ENCODE measurements at places on chromosomes 1 and 21.

GRCh38 chr1:69540052-69540451, 27.7 kb upstream of the LRRC7 start:
- DNase-seq, result no peak

DNA sequence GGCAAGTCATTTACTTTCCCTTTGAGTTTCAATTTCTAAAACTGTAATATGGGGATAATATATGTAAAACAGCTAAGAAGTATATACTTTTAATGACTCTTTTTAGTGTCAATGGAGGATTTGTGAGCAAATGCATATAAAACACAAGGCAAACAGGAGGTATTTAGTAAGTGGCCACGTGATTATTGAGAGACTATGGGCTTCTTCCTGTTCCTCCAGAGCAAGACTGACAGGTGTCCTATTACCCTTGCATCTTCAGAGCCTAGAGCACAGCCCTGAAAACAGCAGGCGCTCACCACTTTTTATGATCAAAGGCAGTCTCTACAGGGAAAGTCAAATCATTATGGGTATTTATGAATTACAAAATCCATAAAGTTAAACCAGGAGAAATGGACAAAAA, 941 bp upstream of the ROR1 start:
- DNase-seq, result no peak

GRCh38 chr1:16315437-16315836, 36.8 kb downstream of the FBXO42 start:
- no peak for DNase-seq

DNA sequence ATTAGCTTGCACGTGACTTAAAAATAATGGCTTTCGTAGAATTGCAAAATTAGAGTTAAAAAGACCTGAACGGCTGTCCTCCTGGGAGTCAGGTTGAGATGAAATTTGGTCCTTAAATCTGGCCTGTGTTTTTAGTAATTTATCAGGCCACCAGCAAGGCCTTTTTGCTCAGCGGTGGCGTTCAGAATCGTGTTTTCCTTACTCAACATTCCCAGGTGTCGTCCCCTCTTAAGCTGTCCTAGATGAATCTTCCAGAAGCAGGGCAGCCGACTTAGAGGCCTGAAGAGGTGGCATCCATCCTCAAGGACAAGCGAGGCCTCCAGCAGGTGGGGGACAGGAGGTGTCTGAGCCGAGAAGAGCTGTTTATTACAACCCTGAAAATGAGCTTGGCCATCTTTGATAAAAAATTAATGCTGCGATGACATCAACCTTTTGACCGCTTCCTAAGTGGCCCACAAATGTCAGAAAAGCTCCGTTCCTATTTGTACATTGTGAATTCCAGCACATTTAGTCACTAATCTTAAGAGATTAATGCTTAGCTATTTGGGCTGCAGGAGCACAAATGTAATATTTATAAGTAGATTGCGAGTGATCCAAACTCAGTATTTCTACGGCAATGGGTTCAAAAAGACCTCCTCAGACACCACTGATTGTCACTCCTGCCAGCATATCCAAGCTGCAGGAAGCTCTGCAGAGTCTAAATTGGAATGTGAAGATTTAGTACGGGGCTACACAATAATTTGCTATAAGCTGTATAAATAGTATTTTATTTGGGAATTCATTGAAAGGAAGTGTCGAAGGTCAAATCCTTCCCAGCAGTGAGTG, 344.1 kb upstream of the VAMP3 start:
- DNase-seq, result no peak

DNA sequence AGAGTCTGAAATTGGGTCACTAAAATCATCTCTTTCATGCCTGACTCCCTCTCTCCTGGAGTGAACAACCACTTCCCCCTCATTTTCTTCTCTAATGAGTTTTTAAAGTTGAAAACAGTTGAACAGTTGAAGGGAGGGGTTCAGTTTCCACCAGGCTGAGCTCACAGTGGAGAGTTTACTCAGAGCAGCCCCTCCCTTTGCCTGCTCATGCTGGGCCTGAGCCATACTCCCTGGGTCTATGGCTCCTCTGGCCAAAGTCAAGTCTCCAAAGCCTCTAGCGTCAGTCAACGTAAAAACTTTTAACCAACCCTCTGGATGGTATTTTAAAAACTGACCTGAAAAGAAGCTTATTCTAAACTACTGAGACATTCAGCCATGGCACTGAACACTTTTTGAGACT, 100.8 kb upstream of the RNPC3 start:
- no peak for DNase-seq

- peak; percentile 65 for DNase-seq
Measured at GRCh38 chr1:94061513-94062443, 59.2 kb downstream of the ABCA4 start.

DNA sequence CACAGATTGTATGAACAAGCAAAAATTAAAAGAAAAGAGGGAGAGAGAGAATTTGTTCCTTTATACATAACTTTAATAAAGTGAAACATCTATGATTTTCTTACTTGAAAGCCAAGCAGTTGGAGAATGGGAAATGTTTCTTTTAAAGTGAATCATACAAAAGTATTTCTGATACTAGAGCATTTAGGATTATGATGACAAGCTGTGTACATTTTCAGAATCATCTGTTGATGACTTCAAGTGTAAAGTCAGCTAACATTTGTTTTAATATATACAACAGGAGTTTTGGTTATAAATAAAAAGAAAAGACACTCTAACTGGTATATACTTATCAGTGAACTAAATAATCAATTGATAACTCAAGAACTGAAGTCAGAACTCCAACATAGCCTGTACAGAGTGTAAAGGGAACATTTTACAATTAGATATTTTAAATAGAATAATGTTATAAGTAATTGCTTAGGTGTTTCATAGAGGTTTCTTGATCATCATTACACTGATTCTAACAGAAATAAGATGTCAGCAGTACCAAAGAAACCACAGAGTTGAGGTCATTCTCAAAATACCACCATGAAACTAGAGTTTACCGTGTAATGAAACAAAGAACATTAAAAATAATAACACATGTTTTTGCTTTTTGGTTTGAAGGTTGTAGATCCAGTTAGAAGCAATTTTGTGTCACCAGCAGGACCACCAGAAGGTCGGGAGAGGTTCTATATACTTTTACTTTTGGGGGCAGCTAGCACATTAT, 103.4 kb downstream of the COL24A1 start:
- no peak for DNase-seq

- no peak for DNase-seq
Measured at GRCh38 chr1:241503444-241503843, 16.1 kb downstream of the FH start.

DNA sequence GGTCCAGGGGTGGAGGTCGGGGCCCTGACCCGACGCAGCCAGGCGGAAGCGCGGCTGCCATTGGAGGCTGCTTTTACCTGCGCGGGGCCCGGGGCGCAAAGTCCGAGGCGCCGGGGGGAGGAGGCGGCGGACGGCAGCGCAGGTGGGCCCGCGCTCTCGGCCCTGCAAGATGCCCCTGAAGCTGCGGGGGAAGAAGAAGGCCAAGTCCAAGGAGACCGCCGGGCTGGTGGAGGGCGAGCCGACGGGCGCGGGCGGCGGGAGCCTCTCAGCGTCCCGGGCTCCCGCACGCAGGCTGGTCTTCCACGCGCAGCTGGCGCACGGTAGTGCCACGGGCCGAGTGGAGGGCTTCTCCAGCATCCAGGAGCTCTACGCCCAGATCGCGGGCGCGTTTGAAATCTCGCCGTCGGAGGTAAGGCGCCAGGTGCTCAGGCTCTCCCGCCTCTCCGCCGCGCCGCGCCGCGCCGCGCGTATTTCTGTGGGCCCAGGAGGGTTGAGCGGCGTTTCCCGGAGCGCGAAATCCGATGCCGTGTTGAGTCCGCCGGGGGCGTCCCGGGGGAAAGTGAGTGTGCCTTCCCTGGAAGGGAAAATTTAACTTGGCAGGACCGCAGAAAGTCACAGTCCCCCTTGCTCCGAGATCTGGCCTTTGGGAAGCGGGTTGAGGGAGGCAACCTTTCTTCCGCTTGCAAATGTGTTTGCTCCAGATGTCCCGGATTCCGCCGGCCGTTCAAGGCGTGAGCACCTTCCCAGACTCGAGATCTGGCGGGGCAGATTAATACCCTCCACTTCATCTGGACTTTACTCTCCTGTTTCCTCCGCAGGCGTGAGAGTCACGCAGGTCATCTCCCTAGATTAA, at the start of gene GIPC2:
Gene GIPC2 (plus strand): TSS at position 41 of the 853 bp plus-strand sequence. CDS start 129 bp downstream, at position 170.
- DNase-seq, result peak; percentile 25

DNA sequence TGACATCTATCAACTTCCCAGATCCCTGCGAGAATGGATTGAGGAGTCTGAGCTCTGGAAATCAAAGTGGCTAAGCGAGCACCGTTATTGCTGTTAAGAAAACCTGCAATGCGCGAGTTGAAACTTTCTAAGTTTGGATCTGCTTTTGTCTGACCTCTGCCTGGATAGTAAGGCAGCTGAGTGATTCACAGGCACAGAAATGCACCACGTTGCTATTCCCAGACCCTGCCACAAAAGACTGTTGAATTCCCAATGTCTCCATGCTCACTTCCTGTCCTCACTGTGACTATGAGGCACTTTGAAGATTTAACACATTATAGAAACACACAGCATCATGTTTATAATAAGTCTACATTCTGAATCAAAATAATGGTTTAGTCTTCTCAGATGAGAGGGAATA, 27.1 kb upstream of the CNIH3 start:
- DNase-seq, result no peak

- no peak for DNase-seq
Measured at GRCh38 chr1:9243066-9243739, 8.6 kb downstream of the H6PD start.

GRCh38 chr1:178092878-178093493, 918 bp upstream of the RASAL2 start:
- DNase-seq, result peak; percentile 22

- no peak for DNase-seq
Measured at GRCh38 chr1:80468356-80468755, 1332.4 kb upstream of the ADGRL2 start.

- no peak for DNase-seq
Measured at GRCh38 chr1:83006271-83006670, 992.7 kb downstream of the TTLL7 start.

DNA sequence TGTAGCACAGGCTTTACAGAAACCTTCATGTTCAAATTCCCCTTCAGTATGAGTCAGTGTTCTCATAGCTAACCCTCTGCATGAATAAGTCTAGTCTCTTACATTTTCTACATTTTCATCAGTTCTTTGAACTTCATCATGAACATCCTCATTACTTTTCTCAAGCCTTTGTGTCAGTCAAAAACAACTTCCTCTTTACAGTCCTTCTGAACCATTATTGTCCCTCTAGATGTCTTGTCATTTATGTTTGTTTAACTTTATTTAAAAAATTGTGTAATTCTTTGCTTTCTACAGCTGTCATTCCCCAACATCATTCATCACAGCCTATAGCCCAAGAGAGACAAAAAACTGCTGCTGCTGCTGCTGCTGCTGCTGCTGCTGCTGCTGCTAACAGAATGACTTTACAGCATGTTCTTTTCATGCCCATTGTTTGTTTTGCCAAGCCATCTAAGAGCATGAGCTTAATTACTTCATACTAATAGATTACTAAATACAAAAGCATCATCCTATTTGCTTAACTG, 133.1 kb downstream of the LRRC40 start:
- no peak for DNase-seq

GRCh38 chr1:97849345-97850340, 71.2 kb downstream of the DPYD start:
- no peak for DNase-seq

GRCh38 chr1:35505911-35506798, 51.0 kb downstream of the KIAA0319L start:
- DNase-seq, result peak; percentile 29

DNA sequence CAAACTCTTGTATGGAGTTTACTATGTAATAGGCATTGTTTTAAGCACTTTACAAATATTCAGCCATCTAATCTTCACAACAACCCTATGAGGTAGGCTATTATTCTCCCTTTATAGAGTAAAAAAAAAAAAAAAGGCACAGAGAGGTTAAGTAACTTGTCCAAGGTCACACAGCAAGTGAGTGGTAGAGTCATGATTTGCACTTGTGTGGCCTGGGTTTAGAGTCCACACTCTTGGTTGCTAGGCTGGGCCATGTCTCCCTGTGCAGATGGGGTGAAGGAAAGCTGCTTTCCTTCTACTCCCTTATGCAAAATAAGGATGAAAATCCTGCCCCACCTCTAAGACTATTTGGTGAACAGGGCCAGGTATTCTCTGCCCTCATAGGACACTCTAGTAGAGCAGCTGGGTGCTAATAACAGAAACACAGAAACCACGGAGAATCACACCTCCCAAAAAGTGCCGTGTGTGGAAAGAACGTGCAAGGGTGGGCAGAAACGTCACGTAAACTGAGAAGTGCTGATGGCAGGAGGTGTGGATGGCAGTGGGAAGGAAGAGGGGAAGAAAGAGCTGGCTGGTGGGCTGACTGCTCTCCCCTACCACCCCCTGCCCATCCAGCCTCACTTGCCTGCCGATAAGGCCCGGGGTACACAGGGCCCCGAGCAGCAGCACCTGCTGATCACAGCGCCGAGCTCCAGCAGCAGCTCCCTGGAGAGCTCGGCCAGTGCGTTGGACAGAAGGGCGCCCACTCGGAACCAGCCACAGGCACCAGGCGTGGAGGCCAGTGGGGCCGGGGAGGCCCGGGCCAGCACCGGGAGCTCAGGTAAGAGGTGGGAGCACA, 28.3 kb upstream of the VPS13D start:
- no peak for DNase-seq

GRCh38 chr1:158506369-158506987, 34.5 kb downstream of the OR10R2 start:
- DNase-seq, result no peak

GRCh38 chr1:112393631-112393974, 2.4 kb upstream of the CTTNBP2NL start:
- DNase-seq, result peak; percentile 31

- DNase-seq, result no peak
Measured at GRCh38 chr1:18580691-18581419, 49.8 kb upstream of the PAX7 start.

GRCh38 chr1:186479162-186479561, 18.2 kb upstream of the PDC start:
- no peak for DNase-seq

DNA sequence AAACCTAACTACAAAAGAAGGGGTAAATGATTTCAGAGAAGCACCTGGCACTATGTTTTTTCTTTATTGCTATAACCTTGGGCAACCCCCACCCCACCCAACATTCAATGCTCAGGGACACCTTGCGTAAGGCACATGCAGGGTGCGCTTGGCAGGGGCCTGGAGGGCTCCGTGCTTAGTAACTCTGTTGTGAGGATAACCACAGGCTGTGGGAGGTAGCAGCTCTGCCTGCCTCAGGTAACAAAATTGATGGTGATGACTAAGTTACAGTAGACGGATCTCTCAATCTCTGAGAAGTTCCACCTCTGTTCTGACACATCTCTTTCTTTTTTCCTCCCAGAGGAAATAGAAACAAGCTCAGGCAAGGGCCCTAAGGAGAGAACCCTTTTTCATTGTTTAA, 8.7 kb upstream of the CCN1 start:
- no peak for DNase-seq

- DNase-seq, result no peak
Measured at GRCh38 chr1:193681422-193681821, 495.0 kb upstream of the B3GALT2 start.

DNA sequence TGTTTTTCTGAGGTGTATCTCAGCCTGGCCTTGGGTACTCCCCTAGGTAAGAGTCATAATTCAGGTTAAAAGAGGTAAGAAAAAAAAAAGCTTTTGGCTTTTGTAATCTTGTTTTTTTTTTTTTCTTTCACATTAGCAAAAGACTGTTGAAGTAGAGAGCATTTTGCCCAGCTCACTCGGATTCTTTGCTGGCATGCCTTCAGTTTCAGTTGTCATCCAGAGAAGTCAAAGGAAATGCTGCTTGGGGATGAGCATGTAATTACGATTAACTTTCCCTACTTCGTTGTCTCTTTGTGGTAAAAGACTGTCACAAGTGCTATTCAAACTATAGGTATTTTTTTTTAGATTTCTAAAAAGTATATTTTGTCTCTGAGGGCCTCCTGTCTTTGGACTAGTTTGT, 6.3 kb downstream of the BACH1 start:
- no peak for DNase-seq
